ENCODE measurements at places on chromosomes 4 and X.

DNA sequence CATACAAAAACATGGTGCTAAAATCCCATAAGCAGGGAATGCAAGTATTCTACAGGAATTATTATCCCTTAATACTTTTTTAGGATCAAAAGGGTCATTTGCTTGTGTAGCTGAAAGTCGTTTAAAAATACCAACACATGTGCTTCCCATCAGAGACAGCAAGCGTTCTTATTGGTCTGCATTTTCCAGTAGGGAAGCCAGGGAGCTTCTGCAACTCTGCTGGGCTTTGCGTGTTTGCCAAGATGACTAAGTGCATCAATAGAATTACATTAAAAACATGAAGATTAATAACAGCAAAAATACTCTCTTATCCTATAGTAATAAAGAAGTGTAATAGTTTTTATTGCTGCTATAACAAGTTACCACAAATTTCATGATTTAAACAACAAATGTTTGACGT is 111.2 kb downstream of the QDPR start:
- no peak for DNase-seq

GRCh38 chrX:2828344-2828958 is at the start of gene GYG2:
Gene GYG2 (plus strand): TSS chrX:2828930. CDS start chrX:2830189, 1,259 bp downstream.
- DNase-seq, result no peak

GRCh38 chr4:6658209-6658595 is 17.7 kb downstream of the MRFAP1 start:
- DNase-seq, result no peak

GRCh38 chr4:86935853-86936733 is 1.3 kb downstream of the AFF1 start:
- DNase-seq, result peak; percentile 77
